D721Med (cell line): ENCODE measurements at places on chromosomes 7 and 10.

DNA sequence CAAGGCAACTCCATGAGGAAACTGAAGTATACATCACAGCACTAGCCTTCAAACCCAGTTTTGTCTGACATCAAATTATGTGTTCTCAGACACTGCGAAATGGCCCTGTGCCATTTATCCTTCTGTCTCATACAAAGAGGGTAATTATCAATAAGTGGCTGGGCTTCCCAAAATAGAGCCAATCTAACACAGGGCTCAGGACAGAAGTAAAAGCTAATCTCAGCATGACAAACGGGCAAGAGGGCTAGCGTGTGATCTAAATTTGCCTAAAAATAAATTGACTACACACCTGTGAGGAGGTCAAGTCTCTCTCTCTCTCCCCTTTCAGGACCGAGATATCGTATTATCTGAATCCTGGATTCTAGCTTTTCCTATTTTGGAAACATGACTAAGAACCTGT, 67.2 kb downstream of the DGKB start:
- no peak for DNase-seq

DNA sequence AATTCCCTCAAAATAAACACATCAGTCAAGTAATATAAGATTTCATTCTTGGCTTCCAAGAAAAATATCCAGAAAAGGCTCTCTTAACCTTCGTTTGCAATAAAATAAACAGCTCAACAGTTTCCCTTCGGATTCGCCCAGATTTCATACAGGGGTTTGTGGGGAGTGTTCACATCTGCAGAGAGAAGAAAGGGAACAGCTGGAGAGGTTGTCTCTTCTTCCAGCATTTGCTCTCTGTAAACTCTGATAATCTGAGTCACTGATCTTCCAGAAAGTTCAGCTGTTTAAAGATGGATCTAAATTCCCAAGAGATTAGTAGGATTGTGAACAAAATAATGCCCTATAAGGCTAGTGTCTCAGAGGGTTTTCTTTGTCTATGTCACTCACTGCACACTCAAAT, 277.9 kb downstream of the HPSE2 start:
- no peak for DNase-seq

GRCh38 chr10:8037199-8037801, 17.2 kb upstream of the GATA3 start:
- DNase-seq = no peak

- DNase-seq = no peak
Measured at GRCh38 chr10:108862676-108863350, 1060.5 kb downstream of the XPNPEP1 start.

- DNase-seq = no peak
Measured at GRCh38 chr7:33418251-33418701, 288.9 kb downstream of the BBS9 start.
